ENCODE measurements at places on chromosomes 12 and 14.

DNA sequence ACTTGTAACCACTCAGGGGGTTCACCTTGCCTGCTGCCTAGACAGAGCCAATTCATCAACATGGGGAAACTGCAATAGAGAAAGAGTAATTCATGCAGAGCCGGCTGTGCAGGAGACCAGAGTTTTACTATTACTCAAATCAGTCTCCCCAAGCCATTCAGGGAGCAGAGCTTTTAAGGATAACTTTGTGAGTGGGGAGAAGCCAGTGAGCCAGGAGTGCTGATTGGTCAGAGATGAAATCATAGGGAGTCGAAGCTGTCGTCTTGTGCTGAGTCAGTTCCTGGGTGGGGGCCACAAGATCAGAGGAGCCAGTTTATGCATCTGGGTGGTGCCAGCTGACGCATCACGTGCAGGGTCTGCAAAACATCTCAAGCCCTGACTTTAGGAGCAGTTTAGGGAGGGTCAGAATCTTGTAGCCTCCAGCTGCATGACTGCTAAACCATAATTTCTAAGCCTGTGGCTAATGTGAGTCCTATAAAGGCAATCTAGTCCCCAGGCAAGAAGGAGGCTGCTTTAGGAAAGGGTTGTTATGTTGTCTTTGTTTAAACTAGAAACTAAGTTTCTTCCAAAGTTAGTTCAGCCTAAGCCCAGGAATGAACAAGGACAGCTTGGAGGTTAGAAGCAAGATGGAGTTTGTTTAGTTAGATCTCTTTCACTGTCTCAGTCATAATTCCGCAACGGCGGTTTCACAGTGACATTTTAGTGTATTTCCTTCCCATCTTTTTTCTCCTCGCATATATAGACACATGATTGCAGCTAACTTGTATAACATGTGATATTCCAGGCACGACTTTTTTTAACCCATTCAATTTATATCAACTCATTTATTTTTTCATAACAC is 68.9 kb upstream of the NCOR2 start:
- peak; percentile 76 for DNase-seq

DNA sequence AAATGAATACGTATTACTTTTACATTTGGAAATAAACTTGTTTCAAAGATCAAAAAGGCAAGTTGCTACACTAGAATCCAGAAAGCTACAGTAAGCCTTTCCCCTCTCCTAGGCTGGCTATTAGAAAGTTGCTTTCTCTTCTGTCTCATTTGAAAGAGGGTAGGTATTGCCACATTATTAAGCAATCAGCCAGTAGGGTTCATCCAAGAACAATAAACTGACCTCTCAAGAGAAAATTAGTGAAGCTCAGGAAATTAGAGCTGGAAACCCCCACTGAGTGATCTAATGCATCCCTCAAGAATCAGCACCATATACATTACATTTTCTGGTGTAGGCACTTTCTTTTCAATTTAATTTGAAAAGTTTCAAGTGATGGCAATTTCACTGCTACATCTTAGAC is 4.5 kb upstream of the TMEM233 start:
- DNase-seq: no peak

- no peak for DNase-seq
Measured at GRCh38 chr12:85296362-85296761, 16.3 kb downstream of the ALX1 start.

DNA sequence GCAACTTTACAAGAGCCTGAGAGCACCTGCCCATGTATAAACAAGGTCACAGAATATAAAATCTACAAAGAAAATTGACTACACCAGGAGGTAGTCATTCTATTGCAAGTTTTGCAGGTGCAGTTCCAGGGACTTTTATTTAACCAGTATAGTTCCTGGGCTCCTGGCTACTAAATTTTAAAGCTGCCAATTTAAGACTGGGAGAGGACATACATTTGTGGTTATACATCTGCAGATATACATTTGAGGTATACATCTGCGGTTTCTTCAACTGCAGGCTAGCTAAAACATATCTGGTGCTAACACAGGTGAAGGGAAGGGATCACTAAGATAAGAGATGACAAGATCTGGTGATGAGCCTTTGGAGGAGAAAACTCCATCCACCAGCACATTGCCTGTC is 30.2 kb downstream of the BBS10 start:
- DNase-seq: no peak

DNA sequence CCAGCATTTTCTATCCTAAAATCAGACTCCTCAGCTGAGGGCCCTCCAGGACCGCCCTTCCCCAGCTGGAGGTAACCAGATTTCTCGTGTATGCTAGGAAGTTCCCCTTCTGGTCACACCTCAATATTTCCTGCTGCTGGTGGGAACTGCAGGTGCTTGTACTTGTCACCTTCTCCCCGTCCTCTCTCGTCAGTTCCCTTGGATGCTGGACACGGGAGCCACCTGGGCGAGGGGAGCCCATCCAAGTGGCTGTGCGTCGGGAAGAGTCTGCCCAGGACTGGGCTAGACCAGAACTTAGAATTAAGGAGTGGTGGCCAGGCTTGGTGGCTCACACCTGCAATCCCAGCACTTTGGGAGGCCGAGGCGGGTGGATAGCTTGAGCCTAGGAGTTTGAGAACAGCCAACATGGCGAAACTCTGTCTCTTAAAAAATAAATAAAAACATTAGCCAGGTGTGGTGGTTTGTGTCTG is 23.2 kb upstream of the KIF26A start:
- DNase-seq: no peak

- DNase-seq: peak; percentile 58
Measured at GRCh38 chr12:92927055-92927435, 2.0 kb downstream of the EEA1 start.

DNA sequence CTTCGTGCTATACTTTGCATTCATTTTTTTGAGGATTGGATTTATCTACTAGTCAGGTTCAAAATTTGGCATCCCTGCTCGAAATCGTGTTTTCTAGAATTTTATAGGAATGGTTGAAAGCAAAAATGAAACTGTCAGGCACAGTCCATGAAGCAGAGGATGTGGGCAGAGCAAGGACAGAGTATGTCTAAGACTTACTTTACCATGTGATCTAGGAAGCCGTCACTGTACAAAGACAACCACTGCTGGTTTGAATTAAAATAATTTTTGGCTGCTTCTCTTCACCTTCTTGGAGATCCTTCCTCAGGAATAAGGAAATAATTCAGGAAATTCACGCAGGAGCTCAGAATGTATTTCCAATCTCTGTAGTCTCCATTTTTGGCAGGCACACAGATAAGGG is 31.6 kb upstream of the SGPP1 start:
- peak; percentile 57 for DNase-seq

GRCh38 chr14:30214461-30215090 is 286.9 kb upstream of the PRKD1 start:
- DNase-seq: no peak

DNA sequence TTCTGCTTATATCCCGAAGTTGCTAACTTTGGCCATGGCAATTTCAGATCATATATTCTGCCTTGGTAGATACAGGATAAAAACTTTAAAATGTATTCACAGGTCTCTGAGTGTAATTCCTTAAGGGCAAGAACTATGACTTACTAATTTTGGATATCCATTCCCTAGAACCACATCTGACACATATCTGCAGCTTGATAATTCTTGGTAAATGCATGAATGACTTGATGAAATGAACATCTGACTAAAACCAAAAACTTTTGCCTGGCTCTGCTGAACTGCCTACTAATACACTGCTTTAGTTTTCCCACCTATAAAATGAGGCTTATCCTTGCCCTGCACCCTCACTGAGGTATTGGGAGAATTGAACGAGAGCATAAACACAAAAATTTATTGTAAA is 32.2 kb downstream of the SLC25A21 start:
- DNase-seq: no peak

GRCh38 chr12:87142342-87142741 is 886.2 kb upstream of the MGAT4C start:
- no peak for DNase-seq

DNA sequence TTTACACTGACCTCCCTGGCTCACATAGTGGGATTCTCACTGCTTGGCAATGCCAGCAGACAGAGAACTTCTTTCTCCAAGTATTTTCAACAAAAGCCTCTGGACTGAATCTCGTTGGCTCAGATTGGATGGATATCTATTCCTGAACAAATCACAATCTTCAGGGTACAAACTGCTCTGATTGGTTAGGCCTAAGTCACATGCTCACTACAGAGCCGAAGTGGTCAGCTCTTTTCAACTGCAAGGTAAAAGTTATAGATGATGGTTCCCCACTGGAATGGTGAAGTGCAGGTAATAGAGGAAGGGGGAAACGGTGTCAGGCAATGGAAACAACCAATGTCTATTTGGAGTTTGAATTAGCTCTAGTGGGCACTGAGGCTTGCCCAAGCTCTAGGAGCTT is 16.7 kb upstream of the VRK1 start:
- DNase-seq: no peak

GRCh38 chr12:112349431-112349830 is 32.8 kb downstream of the HECTD4 start:
- no peak for DNase-seq

DNA sequence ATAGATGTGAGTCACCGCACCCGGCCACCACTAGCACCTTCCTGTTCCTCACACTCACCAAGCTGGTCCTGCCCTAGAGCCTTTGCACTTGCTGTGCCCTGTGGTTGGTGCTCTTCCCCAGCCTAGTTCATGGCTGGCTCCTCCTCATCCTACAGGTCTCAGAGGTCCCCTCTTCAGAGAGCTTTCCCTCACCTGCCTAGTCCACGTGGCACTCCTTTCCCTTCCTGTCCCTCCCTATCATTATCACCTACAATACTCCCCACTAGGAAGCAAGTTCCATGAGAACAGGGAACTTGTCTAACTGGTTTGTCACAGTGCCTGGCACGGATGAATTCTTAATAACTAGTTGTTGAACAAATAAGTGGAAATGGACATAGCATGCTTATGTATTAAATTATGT is 24.0 kb upstream of the TMED10 start:
- no peak for DNase-seq

Measured in CD4-positive, alpha-beta T cell treated with Interleukin-4 for 1 hour (primary cell).